Urinary bladder (tissue), 4 donors: ENCODE measurements at places on chromosomes 3 and 15. TPM values are rescaled to one million over a fixed set of nuclear protein-coding genes. Genes with fewer than 3 reads are reported as not detected.

Gene RHCG
- total RNA-seq: 0.16 TPM

Gene PLA2G4D
- total RNA-seq: not detected

Gene DNAH12
- 0.37 TPM for total RNA-seq

Gene SPESP1
- 1.2 TPM for total RNA-seq

DNA sequence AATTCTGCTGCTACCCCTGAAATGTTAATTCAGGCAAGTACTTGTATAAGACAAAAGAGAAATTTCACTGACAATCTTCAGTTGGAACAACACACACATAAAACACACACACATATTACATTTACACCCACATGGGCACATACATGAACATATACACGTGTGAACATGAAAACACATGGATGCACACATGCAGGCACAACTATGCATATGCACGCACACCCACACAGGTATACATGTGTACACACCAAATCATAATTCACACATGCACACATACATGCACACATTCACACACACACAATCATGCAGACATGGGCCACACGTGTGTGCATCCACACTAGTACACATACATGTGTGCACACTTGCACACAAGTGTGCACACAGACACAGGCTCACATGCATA lies 277.8 kb downstream of the OCA2 start:
- no peak for DNase-seq

- DNase-seq: no peak
Observed at GRCh38 chr3:15851735-15852134, 54.0 kb upstream of the ANKRD28 start.

- no peak for DNase-seq
Observed at GRCh38 chr3:42424911-42425310, 14.5 kb upstream of the LYZL4 start.

- no peak for DNase-seq
Observed at GRCh38 chr3:124686028-124686670, 44.1 kb upstream of the UMPS start.

- DNase-seq: no peak
Observed at GRCh38 chr15:25795061-25795460, 68.1 kb downstream of the ATP10A start.

DNA sequence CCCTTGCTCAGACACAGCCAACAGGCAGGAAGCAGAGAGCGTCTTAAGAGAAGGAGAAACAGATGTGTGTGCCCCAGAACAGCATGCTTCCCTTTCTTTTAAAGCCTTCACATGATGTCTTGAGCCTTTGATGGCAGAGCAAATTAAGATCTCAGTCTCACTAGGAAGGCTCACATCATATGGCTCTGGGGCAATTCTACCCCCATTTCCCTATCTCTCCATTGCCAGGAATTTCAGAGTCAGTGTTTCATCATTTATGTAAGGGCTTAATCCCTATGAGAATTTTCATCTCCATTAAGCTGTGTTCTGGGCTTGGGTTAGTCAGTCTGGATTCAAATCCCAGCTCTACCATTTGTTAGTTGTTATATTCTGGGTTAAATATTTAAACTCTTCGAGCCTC lies 41.4 kb upstream of the GLCE start:
- DNase-seq: no peak

DNA sequence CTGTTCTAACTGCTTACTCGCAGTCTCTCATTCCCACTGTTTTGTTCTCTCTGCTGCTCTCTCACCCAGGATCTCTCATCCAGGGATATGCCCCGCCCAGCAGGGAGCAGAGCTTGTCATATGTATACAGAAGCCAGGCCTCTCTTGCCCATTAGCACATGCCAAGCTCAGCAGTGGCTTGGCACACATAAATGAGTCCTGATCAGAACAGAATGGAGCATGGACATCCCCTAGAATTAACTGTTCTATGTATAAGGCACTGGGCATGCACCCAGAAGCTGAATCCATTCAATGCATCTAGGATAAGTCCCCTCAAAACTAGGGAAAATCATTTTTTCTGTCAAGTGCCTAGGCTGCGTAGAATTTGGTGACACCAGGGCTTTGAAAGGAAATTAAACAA lies 61.6 kb downstream of the IGSF11 start:
- no peak for DNase-seq

DNA sequence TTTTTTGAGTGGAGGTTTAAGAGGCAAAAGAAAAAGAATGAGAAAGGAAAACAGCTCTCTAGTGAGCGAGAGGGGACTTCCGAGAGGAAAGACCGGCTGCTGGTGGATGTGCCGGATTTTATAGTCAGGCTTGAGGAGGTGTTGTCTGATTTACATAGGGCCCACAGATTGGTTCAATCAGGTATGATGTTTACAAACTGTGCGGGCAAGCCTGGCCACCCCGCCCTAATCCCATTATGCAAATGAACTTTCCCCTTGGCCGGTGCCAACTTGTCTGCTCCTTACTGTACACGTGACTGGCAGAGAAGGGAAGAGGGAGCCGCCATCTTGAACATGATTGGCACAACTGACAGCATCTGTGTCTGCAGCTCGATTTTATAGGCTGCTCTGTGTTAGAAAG lies 44.7 kb downstream of the FAM43A start:
- DNase-seq: peak; percentile 25

- no peak for DNase-seq
Observed at GRCh38 chr3:88985491-88985890, 121.9 kb upstream of the EPHA3 start.

Gene MTHFS
- 10.7 TPM for total RNA-seq

Gene SLC28A1
- total RNA-seq: 0.11 TPM
